ELF-1 (cell line): ENCODE measurements at places on chromosomes 6 and 20.

DNA sequence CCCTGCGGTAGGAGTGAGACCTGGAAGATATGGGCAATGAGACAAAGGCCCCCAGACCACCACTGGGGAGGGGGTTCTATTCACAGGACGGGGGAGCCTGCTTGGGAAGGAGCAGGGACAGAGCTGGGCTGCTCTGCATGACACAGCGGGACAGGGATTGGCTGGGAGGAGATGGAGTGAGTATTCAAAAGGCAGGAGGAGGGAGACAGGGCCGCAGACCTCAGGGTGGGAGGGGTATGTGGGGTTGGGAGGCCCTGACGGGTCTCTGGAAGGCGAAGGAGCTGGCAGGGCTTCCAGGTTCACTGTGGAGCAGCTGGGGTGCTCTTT lies 60.8 kb upstream of the RPS6KA2 start:
- DNase-seq, result peak; percentile 36

GRCh38 chr6:135228486-135228885 lies 47.4 kb downstream of the MYB start:
- DNase-seq, result no peak

GRCh38 chr6:25017932-25018567 lies 82.3 kb upstream of the RIPOR2 start:
- DNase-seq, result peak; percentile 86

DNA sequence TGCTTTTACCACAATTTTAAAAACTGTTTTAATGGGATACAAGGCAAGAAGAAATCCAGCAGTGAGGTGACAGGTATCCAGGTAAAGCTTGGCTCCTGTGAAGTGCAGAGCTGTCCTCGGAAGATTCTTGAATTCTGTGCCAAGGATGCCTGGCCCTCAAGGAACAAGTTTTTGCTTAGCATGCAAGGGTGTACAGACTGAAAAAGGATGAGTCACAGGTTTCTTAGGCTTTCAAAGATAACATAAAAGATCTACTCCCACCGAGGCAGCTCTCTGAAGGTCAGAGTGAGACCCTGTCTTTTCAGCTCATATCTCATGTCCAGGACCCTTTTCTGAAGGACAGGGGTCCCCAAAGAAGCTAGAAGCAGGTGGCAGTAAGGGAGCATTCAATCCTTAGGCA lies 83.3 kb downstream of the CHD6 start:
- no peak for DNase-seq

GRCh38 chr6:35497571-35498421 lies 917 bp upstream of the TEAD3 start:
- peak; percentile 54 for DNase-seq

GRCh38 chr6:30775104-30775503 lies 30.8 kb upstream of the IER3 start:
- no peak for DNase-seq

GRCh38 chr6:56329271-56330050 lies 82.1 kb upstream of the COL21A1 start:
- no peak for DNase-seq

DNA sequence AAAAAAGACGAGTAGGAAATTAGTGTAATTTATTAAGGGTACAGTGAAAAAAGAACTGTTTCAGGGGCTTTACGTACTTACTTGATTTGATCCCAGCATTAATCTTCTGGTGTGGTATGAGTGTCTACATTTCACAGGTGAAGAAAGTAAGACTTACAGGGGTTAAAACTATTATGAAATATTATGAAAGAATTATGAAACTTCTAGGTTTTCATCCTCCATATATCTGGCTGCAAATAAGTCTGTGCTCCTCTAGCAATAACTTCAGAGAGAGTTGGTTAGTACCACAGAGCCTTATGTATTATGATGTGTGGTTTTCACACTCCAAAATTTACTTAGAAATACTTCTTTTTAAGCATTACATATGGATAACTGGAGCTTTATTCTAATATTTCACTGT lies 41.9 kb downstream of the ZFAND3 start:
- no peak for DNase-seq

GRCh38 chr6:142255785-142256184 lies 46.0 kb upstream of the ADGRG6 start:
- DNase-seq, result no peak

DNA sequence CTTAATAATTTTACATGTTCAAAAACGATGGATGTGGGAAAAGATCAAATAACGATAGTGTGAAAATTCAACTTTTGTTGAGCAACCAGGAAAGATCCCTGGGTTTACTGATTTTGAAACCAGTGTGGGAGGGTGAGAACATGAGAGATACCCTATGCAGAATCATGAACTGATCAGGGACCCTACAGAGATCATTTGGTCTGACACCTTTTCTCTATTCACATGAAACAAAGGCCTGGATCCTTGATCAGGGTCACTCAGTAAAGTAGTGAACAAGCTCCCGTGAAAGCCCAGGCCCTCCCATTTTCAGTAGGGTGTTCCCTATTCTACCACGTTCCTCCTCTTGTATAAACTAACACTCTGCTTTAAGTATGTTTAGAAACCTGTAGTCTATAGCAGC lies 60.5 kb upstream of the DUSP22 start:
- no peak for DNase-seq

- DNase-seq, result no peak
These were observed 82.1 kb downstream of the TCP11 start for GRCh38 chr6:35058865-35059522.

DNA sequence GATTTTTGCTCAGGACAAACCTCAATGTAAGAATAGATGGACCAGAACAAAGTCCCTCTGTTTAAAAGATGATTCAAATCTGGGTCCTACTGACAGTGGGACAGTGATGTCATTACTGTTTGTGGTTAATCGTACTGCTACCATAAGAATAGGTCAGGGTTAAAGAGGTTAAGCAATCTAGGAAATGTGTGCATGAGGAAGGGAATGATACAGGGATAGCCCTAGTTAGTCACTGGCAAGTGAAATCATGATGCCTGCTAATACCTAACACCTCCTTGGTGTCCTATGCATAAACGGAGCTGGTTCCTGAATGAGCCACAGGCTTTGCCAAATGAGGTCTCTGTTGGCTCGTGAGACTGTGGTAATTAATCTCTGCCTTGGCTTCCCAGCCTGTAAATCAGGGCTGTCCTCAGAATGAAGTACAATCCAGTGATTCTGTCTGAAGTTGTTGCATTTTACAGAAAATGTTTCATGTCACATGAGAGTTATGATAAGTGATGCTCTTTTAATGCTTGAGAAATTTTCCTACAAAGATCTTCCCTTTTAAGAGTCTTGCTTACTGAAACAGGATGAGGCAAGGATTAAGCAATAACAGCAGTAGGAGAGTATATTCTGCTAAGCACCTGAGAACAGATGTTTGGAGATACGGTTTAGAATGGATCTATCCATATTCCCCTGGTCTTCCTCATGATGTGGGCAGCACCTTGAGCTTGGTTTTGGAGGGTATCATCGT lies 3.8 kb downstream of the MEP1A start:
- no peak for DNase-seq

GRCh38 chr6:90204327-90205056 lies 92.2 kb downstream of the BACH2 start:
- no peak for DNase-seq

GRCh38 chr6:107361753-107362604 lies 97.4 kb downstream of the PDSS2 start:
- DNase-seq, result peak; percentile 21

GRCh38 chr20:5630071-5630470 lies 120.1 kb upstream of the SHLD1 start:
- DNase-seq, result no peak

DNA sequence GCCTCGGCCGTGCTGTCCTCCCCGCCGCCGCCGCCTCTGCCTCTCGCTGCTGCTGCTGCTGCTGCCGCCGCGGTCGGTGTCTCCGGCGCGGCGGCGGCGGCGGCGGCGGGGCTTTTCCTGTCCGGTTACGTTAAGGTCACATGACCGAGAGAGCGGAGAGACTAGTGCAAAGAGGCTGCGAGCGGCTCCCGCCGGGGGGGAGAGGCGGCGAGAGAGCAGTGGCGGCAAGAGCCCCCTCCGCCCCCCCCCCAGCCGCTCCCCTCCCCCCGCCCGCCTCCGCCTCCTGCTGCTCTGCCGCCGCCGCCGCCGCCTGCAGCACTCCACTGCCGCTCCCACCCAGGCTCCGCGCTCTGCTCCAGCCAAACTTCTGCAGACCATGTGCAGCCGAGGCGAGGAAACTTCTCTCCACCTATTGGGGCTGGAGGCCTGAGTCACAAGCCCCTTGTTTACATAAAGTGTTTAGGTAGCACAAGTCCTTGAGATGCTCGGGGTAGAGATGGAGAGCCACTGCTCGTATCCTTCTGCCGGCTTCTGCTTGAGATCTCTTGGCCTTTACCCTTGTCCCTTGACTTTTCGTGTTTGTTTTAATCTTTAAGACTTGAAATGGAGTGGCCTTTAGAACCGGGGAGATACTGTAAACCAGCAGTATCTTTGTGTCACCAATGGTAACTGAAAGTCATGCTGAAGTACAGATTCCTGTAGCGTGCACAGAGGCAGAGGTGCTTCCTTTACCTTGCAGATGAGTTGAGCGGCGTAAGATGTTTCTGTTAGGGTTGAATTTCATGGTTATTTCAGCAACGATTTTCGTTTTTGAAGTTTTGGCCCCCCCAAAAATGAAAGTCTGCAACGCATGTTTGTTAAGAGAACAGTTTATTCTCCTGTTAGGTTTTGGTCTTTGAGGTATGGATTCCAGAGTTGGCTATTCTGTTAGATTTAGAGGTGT lies at the start of gene ZBTB2:
ZBTB2 (minus strand) TSS at position 89 of the 943 bp plus-strand sequence. CDS start 17,922 bp downstream, outside the sequence.
- peak; percentile 82 for DNase-seq

GRCh38 chr6:166586424-166587156 lies at the start of gene RAMACL:
RAMACL (minus strand) TSS chr6:166586678; CDS start chr6:166586477, 201 bp downstream.
- no peak for DNase-seq

GRCh38 chr20:38108438-38108985 lies 56.6 kb downstream of the TGM2 start:
- no peak for DNase-seq

DNA sequence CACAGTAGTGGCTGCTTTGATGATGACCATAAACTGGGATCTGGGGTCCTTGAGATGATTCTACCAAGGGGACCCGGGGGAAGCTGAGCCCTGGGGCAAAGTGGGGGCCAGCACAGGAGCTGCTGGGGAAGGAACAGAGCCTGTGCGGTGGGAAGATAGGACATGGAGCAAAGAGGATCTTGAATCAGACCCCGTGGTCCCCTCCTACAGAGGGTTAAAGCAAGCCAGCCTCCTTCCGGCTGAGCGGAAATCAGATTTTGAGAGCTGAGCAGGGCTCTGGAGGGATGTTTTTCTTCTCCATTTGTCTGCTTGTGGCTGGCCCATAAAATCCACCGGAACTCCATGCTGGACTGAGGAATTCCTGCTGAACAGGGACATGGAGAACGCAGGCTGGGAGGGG lies 10.1 kb upstream of the TCF15 start:
- no peak for DNase-seq

GRCh38 chr6:25637211-25637610 lies 14.8 kb upstream of the SCGN start:
- DNase-seq, result no peak
